ENCODE measurements at places on chromosomes 4 and X.

- DNase-seq = no peak
These were observed 53.1 kb downstream of the HPRT1 start for GRCh38 chrX:134513091-134513490.

DNA sequence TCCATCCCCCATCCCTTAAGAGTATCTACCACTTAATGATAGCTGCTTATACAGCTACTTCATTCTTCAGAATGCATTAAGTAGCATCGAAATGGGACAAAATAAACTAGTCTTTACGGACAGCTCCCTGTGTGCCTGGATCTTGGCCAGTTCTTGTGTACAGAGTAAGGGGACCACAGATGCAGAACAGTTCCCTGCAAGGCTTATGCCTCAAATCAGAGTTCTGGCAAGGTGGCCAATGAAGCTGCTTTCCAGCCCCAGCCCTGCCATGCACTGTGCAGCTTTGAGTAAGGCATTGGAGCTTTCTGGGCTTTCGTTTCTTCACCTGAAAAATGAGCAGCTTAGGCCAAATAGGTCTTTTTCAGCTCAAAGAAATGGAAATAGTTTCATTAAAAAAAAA lies 14.2 kb downstream of the CLNK start:
- no peak for DNase-seq

GRCh38 chr4:102430461-102430910 lies 70.7 kb upstream of the NFKB1 start:
- DNase-seq = peak; percentile 19

DNA sequence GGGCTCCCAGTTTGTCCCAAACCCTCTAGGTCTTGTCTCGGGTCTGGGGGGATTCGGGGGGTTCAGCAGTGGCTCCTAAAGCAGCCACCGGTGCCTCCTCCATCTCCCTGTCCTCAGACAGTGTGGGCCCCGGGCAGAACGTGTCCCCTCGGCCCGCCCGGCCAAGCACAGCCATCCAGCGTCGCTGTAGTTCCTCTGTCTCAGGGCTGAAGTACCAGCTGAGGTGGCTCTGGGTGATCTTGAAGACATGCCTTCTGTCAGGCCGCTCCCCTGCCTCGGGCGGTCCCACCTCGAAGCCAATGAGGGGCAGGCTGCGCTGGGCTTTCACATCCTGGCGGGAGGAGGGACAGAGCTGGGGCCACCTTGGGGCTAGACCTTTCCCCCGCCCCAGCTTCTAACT lies 5.9 kb downstream of the TSR2 start:
- no peak for DNase-seq

GRCh38 chrX:95063554-95063953 lies 1389.5 kb downstream of the FAM133A start:
- no peak for DNase-seq

- DNase-seq = no peak
These were observed 39.2 kb upstream of the MSMO1 start for GRCh38 chr4:165288226-165288625.

GRCh38 chr4:146124023-146124680 lies 51.4 kb upstream of the LSM6 start:
- no peak for DNase-seq

All from hematopoietic multipotent progenitor cell treated with erythropoietin and hydrocortisone succinate and interleukin-3 and kit ligand, for 17 days (in vitro differentiated cells).